CD4-positive, alpha-beta T cell (primary cell): ENCODE measurements at places on chromosomes 16 and 17.

GRCh38 chr16:1532081-1532760, 1.2 kb upstream of the TMEM204 start:
- no peak for DNase-seq

GRCh38 chr16:70760221-70760620, 40.7 kb downstream of the VAC14 start:
- no peak for DNase-seq

DNA sequence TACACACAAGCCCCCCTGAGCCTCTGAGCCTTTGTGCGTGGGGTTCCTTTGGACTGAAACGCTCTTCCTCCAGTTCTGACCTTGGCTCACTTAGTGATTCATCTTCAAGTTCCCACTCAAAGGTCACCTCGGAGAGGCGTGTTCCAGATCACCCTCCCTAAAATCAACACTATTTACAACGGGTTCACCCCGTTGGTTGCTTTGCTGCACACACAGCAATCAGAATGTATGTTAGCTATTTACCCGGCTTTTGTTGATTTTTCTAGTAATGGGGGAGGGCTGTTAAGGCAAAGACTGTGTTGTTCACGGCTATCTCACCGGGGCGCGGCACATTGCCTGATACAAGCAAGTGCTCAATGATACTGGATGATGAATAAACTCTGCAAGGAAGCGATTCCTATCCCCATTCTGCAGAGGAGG, 977 bp downstream of the NAGPA start:
- DNase-seq, result no peak

DNA sequence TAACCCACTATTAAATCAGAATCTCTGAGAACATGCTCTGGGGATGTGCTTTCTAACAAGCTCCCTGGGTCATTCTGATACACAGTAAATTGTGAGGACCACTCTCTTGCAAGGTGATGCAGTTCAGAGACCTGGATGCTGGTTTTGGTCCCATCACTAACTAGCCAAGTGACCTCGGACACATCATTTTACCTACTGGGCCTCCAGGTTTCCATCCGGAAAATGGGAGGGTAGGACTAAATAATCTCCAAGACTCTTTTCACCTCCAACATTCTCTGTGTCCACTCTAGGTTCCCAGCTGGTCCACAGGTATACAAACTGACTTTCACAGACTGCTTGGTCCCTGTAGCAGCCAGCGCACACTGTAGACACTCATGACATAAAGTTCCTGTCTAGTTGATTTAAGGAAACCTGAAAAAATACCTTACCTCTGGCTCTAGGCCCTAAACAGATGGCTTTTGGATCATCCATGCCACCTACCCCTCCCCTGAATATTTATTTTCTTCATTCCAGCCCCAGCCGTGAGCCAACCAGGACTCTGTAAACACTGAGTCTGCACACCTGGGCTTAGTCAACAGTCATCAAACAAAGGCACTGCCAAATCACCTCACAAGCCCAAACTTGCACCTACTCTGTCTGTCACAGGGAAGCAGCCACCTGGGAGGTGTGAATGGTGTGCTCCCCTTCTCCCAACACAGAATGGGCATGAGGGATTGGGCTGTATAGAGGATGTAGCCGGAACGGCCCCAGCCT, 51.3 kb upstream of the MRPS23 start:
- DNase-seq, result no peak

GRCh38 chr16:55817236-55817912, 15.5 kb downstream of the CES1 start:
- no peak for DNase-seq

- DNase-seq, result no peak
Measured at GRCh38 chr16:68086336-68086841, 1.2 kb downstream of the NFATC3 start.

DNA sequence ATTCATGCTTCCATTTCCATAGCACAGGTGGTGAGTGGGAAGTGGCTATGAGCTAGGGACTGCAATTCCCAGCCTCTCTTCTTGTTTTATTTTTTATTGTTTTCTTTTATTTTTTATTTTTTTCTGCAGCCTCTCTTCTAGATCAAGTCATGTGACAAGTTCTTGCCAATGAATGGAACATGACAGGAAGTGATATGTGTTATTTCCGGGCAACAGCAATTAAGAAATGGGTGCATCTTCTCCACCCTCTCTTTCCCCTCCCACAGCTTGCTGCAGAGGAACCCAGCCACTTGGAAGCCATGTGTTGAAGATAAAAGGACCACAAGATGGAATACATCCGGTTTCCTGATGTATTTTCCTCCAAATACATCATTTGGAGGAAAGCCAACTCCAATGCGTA, 23.6 kb downstream of the IRX5 start:
- DNase-seq, result no peak

GRCh38 chr16:77732241-77732946, 10.1 kb downstream of the NUDT7 start:
- no peak for DNase-seq

DNA sequence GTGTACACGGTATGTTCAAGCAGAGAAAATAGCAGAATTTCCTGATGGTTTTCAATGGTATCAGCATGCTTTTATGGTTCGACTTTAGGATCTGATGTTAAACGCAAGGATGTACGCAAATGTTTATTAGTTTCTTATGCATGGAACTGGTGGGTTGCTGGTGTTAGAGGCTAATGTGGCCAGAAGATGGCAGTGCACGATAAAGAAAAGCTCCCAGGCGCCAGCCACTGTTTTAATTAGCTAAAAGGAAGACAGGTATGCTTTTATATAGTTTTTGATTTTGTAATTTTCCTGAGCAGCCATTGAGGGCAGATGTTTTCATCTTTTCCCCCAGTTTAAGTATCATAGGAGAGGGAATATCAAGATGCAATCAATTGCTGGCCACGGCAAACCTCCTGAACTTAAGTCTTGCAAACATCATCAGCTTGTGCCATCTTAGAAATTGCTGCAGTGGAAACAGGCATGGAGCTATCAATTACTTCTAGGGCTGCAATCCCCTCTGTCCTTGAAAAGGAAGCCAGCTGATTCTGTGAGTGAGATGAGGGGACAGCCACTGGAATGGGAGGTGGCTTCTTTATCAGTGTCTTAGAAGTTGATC, 648.5 kb upstream of the RBFOX1 start:
- no peak for DNase-seq

DNA sequence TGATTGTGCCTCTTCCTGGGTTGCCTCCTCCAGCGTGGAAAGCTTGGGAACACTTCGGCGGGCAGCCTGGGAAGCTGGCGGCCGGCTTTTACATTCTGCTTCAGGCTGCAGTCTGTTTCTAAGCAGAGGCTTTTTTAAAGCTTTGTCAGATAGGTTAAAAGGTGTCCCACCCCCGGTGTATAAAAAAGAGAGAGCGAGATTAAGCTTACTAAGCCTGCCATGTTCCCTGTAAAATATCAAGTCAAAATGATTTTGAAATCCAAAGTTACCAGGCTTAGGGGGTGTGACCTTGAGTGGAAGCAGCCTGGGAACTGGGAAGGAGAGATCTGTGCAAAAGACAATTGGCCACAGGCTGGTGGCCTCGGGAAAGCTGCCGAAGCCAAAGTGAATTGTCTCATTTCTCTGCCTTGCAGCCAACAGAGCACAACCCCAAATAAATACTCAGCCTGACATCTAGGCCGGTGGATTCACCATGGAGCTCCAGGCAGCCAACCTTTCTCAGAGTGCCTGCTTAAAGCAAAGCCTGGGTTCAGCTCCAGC, 254.5 kb downstream of the FTO start:
- DNase-seq, result no peak

DNA sequence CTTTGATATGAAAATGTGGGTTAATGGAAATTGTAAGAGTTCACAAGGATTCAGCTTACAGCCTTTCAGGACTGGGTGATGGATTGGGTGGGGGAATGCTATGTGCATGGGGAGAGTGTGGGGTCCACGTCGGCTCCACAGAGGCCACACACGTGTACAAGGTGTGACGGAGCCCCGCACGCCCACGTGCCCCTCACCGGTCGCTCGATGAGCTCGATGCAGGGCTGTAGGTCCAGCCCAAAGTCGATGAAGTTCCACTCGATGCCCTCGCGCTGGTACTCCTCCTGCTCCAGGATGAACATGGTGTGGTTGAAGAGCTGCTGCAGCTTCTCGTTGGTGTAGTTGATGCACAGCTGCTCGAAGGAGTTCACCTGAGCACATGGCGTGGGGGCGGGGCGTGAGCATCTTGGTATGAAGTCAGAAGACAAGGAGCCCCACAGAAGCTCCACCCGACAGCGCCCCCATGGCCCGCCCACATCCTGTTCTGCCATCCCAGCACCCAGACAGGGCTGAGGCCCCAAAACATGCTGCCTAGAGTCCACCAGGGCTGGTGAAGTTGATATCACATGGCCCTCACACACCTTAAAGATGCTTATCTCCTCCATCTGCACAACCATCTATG, 99.1 kb downstream of the MYH11 start:
- peak; percentile 2 for DNase-seq

DNA sequence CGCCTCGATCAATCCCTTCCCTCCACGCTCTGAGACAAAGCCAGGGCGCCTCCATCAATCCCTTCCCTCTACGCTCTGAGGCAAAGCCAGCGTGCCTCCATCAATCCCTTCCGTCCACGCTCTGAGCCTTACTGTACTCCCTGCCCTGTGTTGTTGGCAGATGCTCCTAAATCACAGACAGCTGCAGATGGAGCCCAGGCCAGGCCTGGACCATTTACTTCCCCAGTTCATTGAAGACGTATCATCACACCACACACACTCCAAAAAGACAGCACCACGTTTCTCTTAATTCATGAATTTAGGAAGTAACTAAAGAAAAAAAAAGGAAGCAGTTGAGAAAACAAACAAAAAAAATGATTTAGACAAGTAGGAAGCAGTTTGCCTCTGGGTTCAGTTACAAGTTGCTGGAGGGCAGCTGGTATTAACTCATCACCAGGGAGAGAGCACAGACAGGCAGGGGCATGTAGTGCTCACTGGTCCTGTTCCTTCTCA, 7.4 kb upstream of the CD300LD start:
- DNase-seq, result no peak

- DNase-seq, result no peak
Measured at GRCh38 chr16:84159007-84159406, 13.9 kb downstream of the DNAAF1 start.

DNA sequence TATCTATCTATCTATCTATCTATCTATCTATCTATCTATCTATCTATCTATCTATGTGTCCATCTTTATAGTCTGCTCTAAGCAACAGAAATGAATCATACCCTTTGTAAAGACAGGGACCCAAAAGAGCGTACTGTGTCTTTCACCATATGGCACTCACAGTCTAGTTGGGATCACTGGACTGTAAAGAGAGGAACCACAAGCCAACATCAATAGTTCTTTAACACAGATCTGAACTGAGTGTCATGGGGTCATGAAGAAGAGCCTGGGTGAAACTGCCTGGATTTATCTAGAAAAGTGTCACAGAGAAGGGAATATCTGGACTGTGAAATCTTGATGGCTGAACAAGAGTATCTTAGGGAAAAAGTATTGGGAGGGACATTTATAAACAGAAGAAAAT, 619.1 kb upstream of the SOX9 start:
- DNase-seq, result no peak

GRCh38 chr17:31008374-31009041, 37.7 kb downstream of the RNF135 start:
- peak; percentile 52 for DNase-seq

DNA sequence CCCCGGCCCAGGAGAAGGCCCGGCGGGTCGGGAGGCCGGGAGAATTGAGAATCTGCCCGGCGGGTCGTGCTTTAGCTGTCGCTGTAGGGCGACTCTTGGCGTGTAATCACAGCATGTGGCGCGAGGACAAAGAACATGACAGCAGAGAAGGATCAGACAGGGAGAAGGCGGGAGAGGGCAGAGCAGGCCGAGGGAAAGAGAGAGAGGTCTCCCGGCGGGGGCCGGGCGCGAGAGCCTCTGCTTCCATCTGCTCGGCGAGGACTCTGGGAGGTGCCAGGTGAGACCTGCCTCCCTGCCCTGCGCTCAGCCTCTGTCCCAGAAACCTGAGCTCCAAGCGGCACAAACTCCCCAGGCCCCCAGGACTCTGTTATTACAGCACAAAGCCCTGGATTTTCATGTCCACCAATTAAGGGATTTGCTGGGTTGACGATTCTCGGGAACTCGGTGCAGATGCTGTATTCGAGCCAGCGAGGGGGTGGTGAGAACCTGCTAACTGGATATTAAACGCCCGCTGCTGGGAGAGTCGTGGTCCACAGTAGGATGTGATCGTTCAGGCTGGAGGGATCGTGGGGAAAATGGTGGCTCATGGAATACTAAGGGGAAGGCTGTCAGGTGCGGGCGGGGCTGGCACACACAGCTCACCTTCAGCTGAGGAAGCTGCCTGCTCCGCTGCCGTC, 172.0 kb upstream of the CIBAR2 start:
- no peak for DNase-seq

DNA sequence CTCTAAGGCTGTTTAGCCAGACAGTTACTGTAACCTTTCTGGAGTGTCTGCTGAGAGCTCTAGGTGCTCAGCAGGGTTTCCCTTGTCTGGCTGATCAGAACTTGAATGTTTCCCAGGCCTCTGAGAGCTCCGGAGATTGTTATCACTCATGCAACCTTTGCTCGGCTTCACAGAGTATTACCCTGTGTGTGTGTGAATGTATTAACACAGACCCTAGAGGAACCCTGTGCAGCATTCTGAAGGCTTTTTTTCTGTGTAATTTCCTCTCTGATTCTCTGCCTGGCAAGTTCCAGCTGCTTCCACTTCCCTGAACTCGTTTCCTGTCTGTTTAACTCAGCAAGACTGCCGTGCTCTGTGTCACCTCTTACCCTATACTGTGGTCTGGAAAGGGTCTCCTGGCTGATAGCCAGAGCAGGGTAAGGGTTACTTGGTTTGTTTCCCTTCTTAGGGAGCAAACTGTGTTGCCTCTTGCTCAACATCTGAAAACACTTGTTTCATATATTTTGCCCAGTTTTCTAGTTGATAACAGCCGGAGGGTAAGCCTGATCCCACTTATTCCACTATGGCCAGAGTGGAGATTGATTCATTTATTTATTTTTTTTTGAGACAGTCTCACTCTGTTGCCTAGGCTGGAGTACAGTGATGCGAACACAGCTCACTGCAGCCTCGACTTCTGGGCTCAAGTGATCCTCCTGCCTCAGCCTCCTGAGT, 21.7 kb downstream of the PRMT7 start:
- DNase-seq, result no peak

GRCh38 chr16:27935076-27935475, 128.4 kb downstream of the GSG1L start:
- no peak for DNase-seq

DNA sequence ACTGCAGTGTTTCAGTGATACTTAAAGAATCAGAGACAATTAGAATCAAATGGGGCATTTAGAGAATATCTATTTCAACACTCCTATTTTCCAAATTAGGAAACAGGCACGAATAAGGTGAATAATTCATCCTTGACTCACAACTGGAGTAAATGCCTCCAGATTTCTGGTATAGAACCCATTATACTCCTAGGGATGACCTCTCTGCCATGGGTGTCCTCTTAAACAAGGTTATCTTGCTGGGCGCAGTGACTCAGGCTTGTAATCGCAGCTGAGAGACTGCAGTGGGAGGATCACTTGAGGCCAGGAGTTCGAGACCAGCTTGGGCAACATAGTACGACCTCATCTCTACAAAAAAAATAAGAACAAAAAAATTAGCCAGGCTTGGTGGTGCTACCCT, 139.8 kb upstream of the ELAC2 start:
- no peak for DNase-seq
